NCI-H1092 treated with DMSO at 0.1 percent for 48 hours (cell line): ENCODE measurements at places on chromosomes 2 and 18.

GRCh38 chr2:56088411-56088810 lies 95.4 kb upstream of the CCDC85A start:
- no peak for DNase-seq

GRCh38 chr2:205170399-205170798 lies 511.9 kb upstream of the NRP2 start:
- DNase-seq, result no peak

GRCh38 chr2:236712304-236712703 lies 142.7 kb downstream of the ACKR3 start:
- DNase-seq, result no peak

GRCh38 chr2:156489750-156490465 lies 53.7 kb downstream of the GPD2 start:
- DNase-seq, result no peak

GRCh38 chr2:191169456-191170300 lies 18.9 kb upstream of the STAT4 start:
- DNase-seq, result no peak

DNA sequence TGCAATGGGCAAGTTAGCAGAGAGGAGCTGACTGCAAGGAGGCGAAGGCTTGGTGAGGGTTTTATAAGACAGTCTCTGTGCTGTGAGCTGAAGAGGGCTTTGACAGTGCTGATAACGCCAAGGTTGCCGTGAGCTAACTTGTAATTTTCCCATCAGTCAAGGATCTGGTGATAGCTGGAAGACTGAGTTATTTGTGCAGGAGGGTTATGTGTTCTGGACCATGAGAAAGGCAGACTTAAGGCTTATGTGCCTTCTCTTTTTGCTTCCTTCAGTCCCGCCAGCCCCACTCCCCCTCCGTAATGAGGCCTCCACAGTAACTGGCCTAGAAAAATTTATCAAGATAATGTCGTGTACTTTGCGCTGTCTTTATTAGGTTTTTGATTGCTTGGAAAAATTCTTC lies 94.6 kb downstream of the RTP5 start:
- no peak for DNase-seq

- no peak for DNase-seq
These were observed 1104.0 kb upstream of the PIK3C3 start for GRCh38 chr18:40851014-40851429.

DNA sequence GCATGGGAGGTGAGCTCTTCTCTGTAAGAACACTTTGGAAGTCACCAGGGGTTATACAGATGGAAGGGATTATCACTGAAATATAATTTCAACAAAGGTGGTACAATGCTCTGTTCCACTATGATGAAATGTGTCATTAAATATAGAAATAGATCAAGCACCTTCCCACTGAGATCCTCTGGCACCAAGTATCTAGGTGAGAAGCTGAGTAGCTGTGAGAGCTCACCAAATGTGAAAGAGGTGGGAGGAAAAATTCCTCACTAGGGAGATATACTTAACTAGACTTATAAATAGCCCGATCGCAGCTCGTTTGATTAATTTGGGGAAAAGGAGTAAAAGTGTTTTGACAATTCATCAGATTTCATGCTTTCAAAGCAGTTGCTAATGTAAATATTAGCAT lies 247.6 kb downstream of the SMAD2 start:
- no peak for DNase-seq

- DNase-seq, result no peak
These were observed 35.5 kb upstream of the SP5 start for GRCh38 chr2:170679607-170680079.

GRCh38 chr18:73235491-73235890 lies 367.7 kb upstream of the NETO1 start:
- DNase-seq, result no peak

GRCh38 chr2:33478968-33479731 lies 2.7 kb downstream of the RASGRP3 start:
- DNase-seq, result no peak

DNA sequence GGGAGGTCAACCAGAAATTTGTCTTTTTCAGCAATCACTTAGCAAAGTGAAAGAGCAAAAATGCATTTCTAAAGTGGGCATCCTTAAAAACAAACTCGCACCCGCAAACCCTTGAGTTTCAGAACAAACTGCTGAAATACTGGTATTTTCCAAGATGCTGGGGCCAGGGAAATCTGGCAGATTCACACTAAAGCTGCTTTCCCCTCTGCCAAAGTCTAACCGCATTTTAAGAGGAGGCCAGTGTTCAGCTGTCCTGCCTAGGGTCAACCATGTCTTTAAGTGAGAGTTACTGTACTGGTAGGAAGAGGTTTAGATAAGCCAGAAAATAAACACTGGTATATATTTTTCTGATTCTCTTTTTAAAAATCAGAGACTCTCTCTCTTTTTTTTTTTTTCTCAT lies 55.9 kb downstream of the ACVR1 start:
- no peak for DNase-seq

DNA sequence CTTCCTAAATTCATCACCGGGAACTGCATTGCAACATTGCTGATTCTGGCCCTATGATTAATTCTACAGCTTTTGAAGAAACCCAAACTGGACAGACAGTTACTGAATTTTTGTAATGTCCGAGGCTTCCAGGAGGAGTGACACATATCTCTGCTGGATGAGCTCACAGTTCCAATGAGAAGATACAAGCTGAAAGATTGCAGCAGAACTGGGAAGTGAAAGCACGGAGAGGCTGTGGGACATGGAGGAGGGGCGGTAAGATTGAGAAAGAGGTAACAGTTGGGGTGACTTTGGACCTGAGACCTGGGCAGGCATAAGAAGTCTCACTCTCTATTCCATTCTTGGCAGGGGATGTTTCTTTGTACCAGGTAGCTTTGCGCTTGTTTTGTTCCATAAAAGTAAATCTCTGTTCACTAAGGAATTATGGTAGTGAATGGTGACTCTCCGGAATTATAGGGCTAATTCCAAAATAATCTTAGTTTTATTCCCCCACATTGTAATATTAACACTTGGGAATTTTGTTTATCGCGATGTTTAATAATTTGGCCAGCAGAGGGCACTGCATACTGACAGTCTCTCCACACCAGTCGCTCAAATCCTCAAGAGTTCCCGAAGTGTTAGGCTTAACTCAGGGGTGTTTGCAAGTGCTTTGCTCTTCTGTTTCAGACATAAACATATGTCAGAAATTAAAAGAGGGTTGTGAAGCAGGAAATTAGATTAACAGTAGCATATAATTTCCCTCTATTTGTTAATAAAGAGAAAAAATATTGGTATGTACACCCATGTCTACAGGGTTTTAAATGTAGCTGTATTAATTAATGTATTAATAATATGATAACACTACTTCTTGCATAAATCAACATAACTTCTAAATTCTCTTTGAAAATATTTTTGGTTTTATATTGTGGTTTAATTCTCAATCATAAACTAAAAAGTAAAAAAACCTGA lies 201.4 kb downstream of the SOCS6 start:
- DNase-seq, result peak; percentile 72

- DNase-seq, result no peak
These were observed 36.6 kb upstream of the PPP1R1C start for GRCh38 chr2:181949047-181949446.

DNA sequence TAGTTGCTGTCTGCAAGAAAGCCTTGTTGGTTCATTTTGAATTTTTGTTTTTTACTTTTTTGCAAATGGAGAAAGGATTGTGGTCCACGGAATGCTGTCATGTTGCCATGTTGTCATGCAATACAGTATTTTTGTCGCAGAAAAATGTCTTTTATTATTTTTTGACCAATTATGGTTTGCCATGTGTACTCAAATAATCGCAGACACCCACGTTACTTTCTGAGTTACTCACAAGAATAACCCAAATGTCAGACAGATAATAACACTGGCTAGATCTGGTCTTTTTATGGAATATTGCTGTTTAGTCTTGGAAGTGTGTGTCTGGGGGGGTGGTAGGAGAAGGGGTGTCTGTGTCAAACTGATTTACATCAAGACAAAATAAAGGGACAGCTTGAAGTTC lies 188.9 kb downstream of the LTBP1 start:
- DNase-seq, result no peak
